Tongue (tissue), 3 donors: ENCODE measurements at places on chromosomes 4 and X. TPM values are rescaled to one million over a fixed set of nuclear protein-coding genes. Genes with fewer than 3 reads are reported as not detected.

Gene PWWP3B
- total RNA-seq: 49.2 TPM

Gene FRG1
- total RNA-seq: 37.0 TPM

Gene DGKK
- 0.10 TPM for total RNA-seq

Gene METTL14
- 61.3 TPM for total RNA-seq

Gene RS1
- total RNA-seq: not detected

Gene CDS1
- total RNA-seq: 4.5 TPM

Gene PPEF1
- 1.5 TPM for total RNA-seq
